ENCODE measurements at places on chromosomes 13 and 19.
A peak's percentile ranks its signal among the peaks of the same experiment; 100 is the strongest.

DNA sequence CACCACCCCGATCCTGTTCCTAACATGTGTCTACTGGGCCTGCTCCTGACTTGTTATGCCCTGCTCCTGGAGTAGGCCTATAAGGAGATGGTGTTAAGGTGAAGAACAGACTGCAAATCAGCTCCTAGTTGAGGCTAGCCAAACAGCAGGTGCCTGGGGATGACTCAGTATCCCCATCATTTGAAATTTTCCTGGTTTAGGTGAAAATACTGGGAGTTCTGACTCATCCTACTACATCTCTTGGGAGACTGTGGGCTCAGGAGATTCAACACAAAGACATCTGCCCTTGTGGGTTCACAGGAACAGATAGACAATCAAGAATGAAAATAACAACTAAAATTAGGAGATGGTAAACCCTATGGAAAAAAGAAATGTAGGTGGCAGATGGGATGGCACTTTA is 41.2 kb downstream of the BRD4 start:
- no peak overlapping the region for H3K4me3 ChIP-seq
- no peaks in the 10 kb centered on the region for H3K27me3 ChIP-seq
- H3K36me3 ChIP-seq = no peaks in the 10 kb centered on the region
- no peak overlapping the region for H3K27ac ChIP-seq
- H3K4me1 ChIP-seq = peaks cover 7% of the 10 kb centered on the region
- DNase-seq = no peak

- no peak overlapping the region for H3K4me3 ChIP-seq
- peaks cover 6% of the 10 kb centered on the region for H3K4me1 ChIP-seq
- no peak for DNase-seq
- no peak overlapping the region for H3K27ac ChIP-seq
- no peaks in the 10 kb centered on the region for H3K27me3 ChIP-seq
Observed at GRCh38 chr13:39876258-39876657, 220.8 kb downstream of the COG6 start.

GRCh38 chr19:4867534-4868285 is at the start of gene PLIN3:
Gene PLIN3, minus strand, starts transcription at chr19:4867667. Its CDS starts 6,273 bp downstream, at chr19:4861394.
- H3K27ac ChIP-seq = peak within 1 kb of the TSS; percentile 46
- H3K4me3 ChIP-seq = peak within 1 kb of the TSS; percentile 84
- H3K36me3 ChIP-seq = no peaks in the 10 kb centered on the region
- peaks cover 2% of the 10 kb centered on the region for H3K4me1 ChIP-seq

- no peaks in the 10 kb centered on the region for H3K36me3 ChIP-seq
- DNase-seq = no peak
- H3K4me1 ChIP-seq = no peaks in the 10 kb centered on the region
Observed at GRCh38 chr13:48510698-48511097, 22.2 kb downstream of the RCBTB2 start.

Measured in H1 (cell line).